ENCODE measurements at places on chromosomes 11 and 22.

- DNase-seq: peak; percentile 17
These were observed 26.7 kb downstream of the ALG8 start for GRCh38 chr11:78112582-78113275.

DNA sequence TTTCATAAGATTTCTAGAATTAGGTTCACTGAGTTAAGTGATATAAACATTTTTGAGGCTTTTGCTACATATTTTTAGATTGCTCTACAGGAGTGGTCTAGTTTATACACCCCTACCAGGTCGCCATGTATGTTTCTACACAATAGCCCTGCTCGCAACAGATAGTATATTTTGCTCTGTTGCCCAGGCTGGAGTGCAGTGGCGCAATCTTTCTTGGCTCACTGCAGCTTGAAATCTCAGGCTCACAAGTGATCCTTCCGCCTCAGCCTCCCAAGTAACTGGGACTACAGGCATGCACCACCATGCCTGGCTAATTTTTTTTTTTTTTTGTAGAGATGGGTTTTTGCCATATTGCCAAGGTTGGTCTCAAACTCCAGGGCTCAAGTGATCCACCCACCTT, 10.4 kb downstream of the ZNRF3 start:
- no peak for DNase-seq

GRCh38 chr22:47386812-47387510, 624.5 kb downstream of the TBC1D22A start:
- DNase-seq: no peak

DNA sequence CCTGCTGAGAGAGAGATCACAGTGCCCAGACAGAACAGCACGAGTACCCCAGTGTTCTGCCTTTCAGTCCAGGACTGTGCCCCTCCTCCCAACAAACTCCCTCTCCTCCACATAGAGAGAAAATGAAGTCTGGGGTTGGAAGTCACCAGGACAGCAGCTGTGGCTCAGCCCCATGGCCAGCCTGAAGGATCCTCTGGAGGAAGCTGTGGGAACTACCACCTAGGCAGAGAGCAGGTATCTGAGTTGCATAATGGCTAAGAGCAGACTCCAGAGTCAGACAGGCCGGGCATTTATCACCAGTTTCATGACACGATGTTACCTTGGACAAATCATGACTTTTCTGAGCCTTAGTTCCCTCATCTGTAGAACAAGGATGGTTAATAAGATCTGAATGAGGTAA, 61.2 kb upstream of the RRAS2 start:
- DNase-seq: no peak

DNA sequence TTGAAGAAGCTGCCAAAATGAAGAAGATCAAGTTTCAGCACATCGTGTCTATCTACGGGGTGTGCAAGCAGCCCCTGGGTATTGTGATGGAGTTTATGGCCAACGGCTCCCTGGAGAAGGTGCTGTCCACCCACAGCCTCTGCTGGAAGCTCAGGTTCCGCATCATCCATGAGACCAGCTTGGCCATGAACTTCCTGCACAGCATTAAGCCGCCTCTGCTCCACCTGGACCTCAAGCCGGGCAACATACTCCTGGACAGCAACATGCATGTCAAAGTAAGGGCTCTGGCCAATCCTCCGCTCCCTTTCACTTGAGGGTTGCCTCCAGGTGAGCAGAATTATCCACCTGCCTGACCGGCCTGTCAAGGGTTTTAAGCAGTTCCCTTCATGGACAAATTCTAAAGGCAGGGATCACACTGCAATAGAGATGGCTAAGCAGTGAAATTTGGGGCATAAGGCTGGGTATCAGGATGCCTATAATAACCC, 6.0 kb downstream of the ANKK1 start:
- no peak for DNase-seq

- no peak for DNase-seq
These were observed 138.7 kb downstream of the TRIM44 start for GRCh38 chr11:35800970-35801953.

DNA sequence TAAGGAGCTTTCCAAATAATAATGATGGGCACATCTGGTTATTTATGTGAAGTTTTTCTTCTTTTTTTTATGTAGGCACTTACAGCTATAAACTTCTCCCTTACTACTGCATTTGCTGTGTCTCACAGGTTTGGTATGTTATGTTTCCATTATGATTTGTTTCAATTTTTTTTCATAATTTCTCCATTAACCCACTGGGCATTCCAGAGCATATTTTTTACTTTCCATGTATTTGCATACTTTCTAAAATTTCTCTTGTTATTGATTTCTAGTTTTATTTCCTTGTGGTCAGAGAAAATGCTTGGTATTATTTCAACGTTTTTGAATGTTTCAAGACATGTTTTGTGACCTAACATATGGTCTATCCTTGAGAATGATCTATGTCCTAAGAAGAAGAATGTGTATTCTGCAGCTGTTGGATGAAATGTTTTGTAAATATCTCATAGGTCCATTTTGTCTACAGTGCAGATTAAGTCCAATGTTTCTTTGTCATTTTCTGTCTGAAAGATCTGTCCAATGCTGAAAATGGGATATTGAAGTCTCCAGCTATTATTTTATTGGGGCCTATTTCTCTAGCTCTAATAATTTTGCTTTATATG, 362.1 kb downstream of the DDX10 start:
- no peak for DNase-seq

DNA sequence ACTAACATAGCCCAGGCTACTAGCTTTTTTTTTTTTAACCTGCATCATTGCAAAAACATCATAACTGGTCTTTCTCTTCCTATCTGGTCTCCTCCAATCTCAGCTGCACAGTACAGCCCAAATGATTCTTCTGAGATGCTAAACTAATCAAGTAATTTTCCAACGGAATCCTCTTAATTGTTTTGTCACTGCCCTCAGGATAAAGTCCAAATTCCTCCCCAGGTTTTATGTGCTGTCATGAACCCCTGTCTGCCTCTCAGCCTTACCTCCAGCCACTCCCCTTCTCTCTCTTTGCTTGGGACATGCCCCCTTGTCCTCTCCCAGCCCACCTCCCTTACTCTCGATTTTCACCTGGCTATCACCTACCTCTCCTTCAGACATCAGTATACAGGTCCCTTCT, 12.5 kb downstream of the APBB1 start:
- no peak for DNase-seq

DNA sequence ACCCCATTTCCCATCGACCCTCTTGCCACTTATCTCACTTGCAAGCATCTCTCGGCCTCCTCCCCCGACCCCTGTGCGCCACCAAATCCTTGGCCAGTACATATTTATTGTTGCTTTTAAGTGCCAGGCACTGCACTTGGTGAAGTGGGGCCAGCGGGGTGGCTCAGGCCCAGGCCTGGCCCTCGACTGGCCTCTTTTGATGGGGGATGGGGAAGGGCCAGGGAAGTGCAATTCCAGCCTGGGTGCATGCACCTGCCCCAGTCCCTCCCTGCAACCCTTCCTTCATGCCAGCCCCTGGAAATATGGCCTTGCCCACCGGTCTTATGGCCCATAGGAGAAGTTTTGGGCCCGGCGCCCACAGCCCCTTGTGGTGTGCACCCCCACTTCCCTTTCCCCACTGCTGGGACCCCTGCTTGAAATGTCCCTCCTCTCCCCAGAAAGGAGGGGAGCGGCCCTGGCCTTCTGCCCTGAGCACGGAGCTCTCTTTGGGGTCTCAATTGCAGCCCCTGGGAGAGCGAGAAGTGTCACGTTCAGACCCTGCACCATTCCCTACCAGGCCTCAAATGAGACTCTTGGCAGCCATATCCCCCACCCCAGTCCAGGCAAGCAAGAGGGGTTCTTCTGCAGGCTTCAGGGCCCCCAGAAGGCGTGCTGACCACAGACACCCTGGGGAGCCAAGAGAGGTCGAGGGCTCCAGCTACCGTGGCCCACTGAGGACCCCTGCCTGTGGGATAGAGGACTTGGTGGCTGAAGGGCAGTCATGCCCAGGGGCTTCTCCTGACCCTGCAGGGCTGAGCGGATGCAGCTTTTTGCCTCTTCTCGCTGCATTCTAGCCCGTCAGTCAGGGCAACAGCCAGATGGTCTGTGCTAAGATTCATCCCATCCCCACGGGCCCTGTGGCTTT, 961 bp downstream of the SUSD2 start:
- DNase-seq: no peak

GRCh38 chr22:30887453-30887852, 81.1 kb downstream of the MORC2 start:
- DNase-seq: no peak

DNA sequence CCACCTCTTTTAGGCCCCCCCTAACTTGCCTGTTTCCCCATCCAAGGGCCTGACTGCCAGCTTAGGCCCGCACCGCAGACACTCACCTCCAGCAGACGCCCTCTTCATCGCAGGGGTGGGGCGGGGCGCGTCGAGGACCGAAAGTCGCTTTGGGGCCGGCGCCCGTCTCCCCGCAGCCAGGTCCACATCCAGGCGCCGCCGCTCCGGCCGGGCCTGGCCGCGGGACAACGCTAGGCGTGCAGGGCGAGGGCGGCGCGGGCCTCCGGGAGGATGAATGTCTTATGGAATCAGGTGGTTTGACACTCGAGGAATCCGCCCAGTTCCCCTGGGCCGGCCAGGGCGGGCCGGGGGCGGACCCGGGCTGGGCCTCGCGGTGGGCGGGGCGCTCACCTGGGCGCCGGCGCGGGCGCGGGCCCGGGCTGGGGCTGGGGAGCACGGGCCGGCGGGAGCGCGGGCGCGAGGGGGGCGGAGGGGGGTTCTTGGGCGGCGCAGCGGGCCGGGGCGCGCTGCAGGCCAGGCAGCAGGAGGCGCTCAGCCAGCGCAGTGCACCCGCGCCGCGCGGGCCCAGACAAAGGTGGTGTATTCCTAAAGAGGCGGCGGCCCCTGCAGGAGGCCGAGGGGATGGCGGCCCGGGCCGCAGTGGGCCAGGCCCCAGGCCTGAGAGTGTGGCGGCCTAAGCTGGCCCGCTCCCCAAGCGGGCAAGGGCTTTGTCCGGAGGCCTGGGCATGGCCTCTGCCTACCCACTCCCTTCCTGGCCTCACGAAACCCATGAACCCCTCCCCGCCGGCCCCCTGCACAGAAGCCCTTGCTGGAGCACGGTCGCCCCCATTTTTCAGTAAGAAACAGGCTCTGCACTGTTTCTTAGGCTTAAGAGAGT, 177.6 kb downstream of the IGLL1 start:
- DNase-seq: peak; percentile 71

GRCh38 chr22:29520851-29521250, 32.7 kb downstream of the THOC5 start:
- no peak for DNase-seq

GRCh38 chr22:21834869-21835268, 32.6 kb downstream of the MAPK1 start:
- peak; percentile 44 for DNase-seq

GRCh38 chr11:82818409-82819043, 81.7 kb downstream of the PRCP start:
- DNase-seq: no peak

DNA sequence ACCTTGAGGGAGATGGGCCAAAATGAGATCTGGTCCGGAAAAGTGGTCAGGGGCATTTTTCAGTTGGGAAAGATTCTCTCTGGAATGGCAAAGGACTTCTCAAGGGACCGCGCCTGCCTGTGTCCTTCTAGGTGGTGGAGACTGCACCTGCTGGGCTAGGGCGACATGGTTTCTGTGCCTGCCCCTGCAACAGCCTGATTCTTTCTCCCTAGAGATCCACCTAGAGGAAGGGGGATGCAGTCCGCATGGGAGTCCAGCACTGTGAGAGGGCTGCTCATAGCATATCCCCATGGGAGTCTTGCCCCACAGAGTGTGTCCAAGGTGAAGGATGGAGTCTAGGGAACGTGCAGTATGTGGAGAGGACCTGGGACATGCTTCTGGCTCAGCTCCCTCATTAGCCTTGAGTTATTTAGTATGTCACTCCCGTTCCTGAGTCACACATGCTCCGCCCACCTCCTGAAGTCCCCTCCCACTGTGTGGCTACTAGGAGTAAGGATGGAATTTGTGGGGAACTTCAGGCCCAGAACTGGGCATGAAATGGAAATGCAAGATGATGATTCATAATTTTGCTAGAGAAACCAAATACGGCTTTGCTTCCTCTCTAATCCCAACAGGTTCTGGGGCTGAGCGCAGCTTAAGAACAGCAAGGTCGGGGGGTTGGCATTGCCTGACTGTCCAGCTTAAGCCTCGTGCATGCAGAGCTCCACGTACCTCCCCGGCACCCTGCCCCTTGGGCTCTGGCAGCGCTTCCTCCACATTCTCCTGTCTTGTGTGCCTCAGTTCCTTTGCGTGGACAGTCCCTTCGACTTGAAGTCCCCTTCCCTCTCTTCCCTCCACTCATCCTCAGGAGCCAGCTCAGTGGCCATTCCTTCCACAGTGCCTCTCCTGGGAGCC, 35.0 kb downstream of the GRIK4 start:
- DNase-seq: no peak

DNA sequence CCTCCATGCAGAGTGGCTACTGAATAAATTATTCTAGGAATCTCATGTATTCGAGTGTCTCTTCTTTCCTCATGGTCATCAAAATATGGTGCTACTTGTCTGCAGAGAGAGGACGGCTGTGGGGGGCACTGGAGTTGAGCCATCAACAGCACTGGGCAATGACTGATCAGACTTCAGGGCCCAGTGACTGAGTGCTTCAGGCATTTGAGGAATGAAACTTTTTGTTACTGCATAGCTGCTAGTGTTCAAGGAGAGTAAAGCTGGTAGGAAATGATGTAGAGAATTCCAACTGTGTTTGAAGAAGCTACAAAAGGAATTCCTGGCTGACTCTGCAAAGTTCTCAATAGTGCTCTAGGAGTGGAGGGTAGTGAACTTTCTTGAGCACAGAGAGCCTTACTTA, 277.7 kb downstream of the CADM1 start:
- no peak for DNase-seq

- DNase-seq: no peak
These were observed 21.5 kb downstream of the UEVLD start for GRCh38 chr11:18567081-18567480.

GRCh38 chr22:29609139-29609538, 5.7 kb downstream of the NF2 start:
- DNase-seq: no peak

DNA sequence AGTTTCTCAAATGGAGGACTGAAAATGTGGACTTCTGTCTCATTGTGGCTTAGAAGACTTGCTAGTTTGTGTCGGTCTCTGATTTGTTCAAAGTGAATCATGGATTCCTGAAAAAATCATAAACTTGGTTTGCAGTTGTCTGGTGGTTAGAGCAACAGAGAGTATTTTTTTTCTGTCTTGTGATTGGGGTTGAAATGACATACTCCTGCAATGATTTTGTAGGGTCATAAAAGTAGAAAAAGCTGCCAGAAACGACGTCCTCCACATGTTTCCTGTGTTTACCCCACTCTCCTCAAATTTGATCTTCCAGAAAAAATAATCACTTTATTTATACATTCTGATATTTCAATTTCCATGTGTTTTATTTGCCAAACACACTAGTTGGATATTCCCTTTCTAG, 219.2 kb upstream of the PGR start:
- DNase-seq: no peak

All from GM12865 (cell line).